Occipital lobe (tissue), 3 donors: ENCODE measurements at places on chromosomes 13 and 19. TPM values are rescaled to one million over a fixed set of nuclear protein-coding genes. Genes with fewer than 3 reads are reported as not detected.

ZGLP1 gene
- total RNA-seq: 1.6 TPM

GNG7 gene
- 4.2 TPM for total RNA-seq

ZNF491 gene
- 12.9 TPM for total RNA-seq

C19orf33 gene
- total RNA-seq: not detected

KLK14 gene
- total RNA-seq: not detected

TPTE2 gene
- 0.16 TPM for total RNA-seq

NBEA gene
- 251 TPM for total RNA-seq

ERCC5 gene
- total RNA-seq: 70.0 TPM

STAP2 gene
- 2.8 TPM for total RNA-seq

CRX gene
- total RNA-seq: not detected

HIF3A gene
- 6.4 TPM for total RNA-seq

CLIP3 gene
- 27.1 TPM for total RNA-seq

ELSPBP1 gene
- not detected for total RNA-seq

IL4I1 gene
- total RNA-seq: not detected

ZNF540 gene
- total RNA-seq: 22.0 TPM

GPALPP1 gene
- total RNA-seq: 48.2 TPM

TSSK6 gene
- 1.2 TPM for total RNA-seq

COX6B2 gene
- not detected for total RNA-seq

FFAR2 gene
- 0.16 TPM for total RNA-seq

ZNF836 gene
- 48.5 TPM for total RNA-seq

ZNF784 gene
- 5.1 TPM for total RNA-seq

SULT2B1 gene
- not detected for total RNA-seq

DACT3 gene
- 14.5 TPM for total RNA-seq

IL17D gene
- total RNA-seq: 7.6 TPM

CBLC gene
- total RNA-seq: not detected

DLL3 gene
- total RNA-seq: 15.8 TPM

FLT1 gene
- 13.7 TPM for total RNA-seq

SYNGR4 gene
- total RNA-seq: not detected

ATP4A gene
- total RNA-seq: not detected

CEACAM4 gene
- total RNA-seq: not detected

SLC25A42 gene
- 12.6 TPM for total RNA-seq

CAMSAP3 gene
- 17.0 TPM for total RNA-seq

TMEM147 gene
- 37.4 TPM for total RNA-seq

GZMM gene
- total RNA-seq: not detected

RNF126 gene
- 10.8 TPM for total RNA-seq

ATXN8OS gene
- 2.2 TPM for total RNA-seq

SSC5D gene
- 0.31 TPM for total RNA-seq

CTU1 gene
- total RNA-seq: 4.5 TPM

ZNF547 gene
- 11.2 TPM for total RNA-seq

AMH gene
- total RNA-seq: not detected

CYP2B6 gene
- not detected for total RNA-seq
